Activated CD8-positive, alpha-beta T cell treated with anti-CD3 and anti-CD28 coated beads for 36 hours (primary cell): ENCODE measurements at places on chromosomes 16 and 17. TPM values are rescaled to one million over a fixed set of nuclear protein-coding genes. Genes with fewer than 3 reads are reported as not detected.

Gene SLC6A2
- not detected for total RNA-seq

Gene CCT6B
- 1.8 TPM for total RNA-seq

Gene KRT31
- not detected for total RNA-seq

Gene ADAMTS18
- not detected for total RNA-seq
